ENCODE measurements at places on chromosomes 3 and 15. TPM values are rescaled to one million over a fixed set of nuclear protein-coding genes. Genes with fewer than 3 reads are reported as not detected.

GHSR gene
- not detected for total RNA-seq

PARP6 gene
- 26.5 TPM for total RNA-seq

SLC27A2 gene
- not detected for total RNA-seq

GALNT15 gene
- 222 TPM for total RNA-seq

ZNF662 gene
- 7.7 TPM for total RNA-seq

TTLL13 gene
- not detected for total RNA-seq

GABPB1 gene
- 10.9 TPM for total RNA-seq

RHOV gene
- total RNA-seq: not detected

- H3K27ac ChIP-seq: no peak overlapping the region
- H3K4me3 ChIP-seq: peak overlapping the region; percentile 61
- no peaks in the 10 kb centered on the region for H3K36me3 ChIP-seq
Observed at GRCh38 chr3:139540651-139541531, 1.3 kb upstream of the RBP1 start.

GRCh38 chr3:149613988-149614387 lies 43.8 kb downstream of the WWTR1 start:
- H3K27me3 ChIP-seq: no peaks in the 10 kb centered on the region
- H3K27ac ChIP-seq: peak overlapping the region; percentile 59
- no peak for DNase-seq
- H3K36me3 ChIP-seq: no peaks in the 10 kb centered on the region
- no peak overlapping the region for H3K4me3 ChIP-seq
- peaks cover 9% of the 10 kb centered on the region for H3K4me1 ChIP-seq

DNA sequence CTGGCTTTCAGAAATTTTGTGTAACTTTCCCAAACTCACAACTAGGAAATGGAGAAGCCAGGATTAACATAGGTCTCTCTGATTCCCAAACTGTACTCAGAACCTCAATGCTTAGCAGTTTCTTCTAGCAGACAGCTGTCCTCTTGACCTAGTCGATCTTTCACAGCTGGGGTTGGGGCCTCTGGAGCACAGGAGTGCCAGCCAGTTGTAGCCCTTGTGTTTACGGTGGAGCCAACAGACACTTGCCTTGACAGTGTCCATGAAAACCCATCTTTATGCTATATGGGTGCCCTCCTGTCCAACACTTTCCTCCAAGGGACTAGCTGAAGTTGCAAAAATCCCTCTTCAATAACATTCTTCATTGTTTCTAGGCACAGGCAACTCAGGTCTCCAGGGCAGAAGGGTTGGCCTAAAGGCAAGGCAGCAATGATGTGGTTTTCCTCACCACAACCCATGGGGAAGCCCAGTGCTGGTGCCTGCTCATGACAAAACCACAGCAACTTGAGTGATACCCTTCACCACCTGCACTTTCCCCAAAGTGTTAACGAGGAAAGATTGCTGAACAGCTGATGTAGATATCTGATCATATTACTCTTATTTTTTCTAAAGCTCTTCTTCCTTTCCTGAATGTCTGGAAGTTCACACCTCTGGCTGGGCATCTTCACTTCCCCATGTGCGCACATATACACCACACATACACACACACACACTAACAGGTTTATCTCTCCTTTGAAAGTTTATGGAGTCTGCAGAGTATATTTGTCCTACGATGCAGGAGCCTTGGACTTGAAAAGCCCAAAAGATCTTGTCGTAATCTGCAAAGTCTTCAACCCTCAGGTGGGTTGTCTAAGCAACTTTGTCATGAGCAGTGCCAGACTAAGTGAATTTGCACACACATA lies 11.0 kb upstream of the KNG1 start:
- H3K27ac ChIP-seq: no peak overlapping the region
- no peaks in the 10 kb centered on the region for H3K36me3 ChIP-seq
- H3K27me3 ChIP-seq: no peaks in the 10 kb centered on the region
- H3K4me3 ChIP-seq: no peak overlapping the region
- no peaks in the 10 kb centered on the region for H3K4me1 ChIP-seq

DNA sequence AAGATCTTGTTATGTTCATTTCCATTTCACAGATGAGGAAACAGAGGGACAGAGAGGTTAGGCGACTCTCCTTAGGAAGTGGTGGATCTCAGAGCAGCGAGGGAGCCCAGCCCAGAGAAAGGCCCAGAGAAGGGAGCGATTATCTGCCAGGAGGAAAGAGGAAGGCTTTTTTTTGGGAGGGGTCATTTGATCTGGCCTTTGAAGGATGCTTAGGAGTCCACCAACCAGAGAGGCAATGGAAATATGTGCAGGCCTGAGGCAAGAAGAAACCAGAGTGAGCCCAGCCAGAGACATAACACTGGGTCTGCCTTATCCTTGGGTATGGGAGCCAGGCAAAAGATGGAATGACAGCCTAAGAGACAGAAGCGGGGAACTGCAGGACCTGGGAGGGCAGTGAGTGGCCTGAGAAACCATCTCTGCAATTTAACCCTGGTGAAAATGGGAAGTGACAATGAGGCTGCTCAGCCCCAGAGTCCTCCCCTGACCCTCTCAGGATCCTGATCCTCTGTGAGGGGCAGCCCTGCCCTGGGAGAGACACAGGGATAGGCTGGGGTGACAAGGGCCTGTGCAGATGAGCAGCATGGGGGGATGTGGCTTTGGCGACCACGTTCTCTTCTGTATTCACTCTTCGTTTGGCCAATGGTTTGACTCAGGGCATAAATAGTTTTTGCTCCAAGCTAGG lies 163.2 kb downstream of the WNT7A start:
- no peak overlapping the region for H3K4me3 ChIP-seq
- no peak overlapping the region for H3K27ac ChIP-seq
- no peaks in the 10 kb centered on the region for H3K36me3 ChIP-seq
- peak; percentile 28 for DNase-seq
- H3K4me1 ChIP-seq: no peaks in the 10 kb centered on the region

GRCh38 chr15:45670511-45670910 lies 35.7 kb downstream of the SQOR start:
- H3K27me3 ChIP-seq: no peaks in the 10 kb centered on the region
- H3K4me3 ChIP-seq: no peak overlapping the region
- no peaks in the 10 kb centered on the region for H3K4me1 ChIP-seq
- DNase-seq: no peak
- peaks cover 51% of the 10 kb centered on the region for H3K36me3 ChIP-seq
- H3K27ac ChIP-seq: no peak overlapping the region

GRCh38 chr3:134354612-134355251 lies 19.5 kb downstream of the AMOTL2 start:
- peaks cover 57% of the 10 kb centered on the region for H3K4me1 ChIP-seq
- H3K27me3 ChIP-seq: no peaks in the 10 kb centered on the region
- peak overlapping the region; percentile 92 for H3K27ac ChIP-seq
- DNase-seq: no peak
- peaks cover 48% of the 10 kb centered on the region for H3K36me3 ChIP-seq

DNA sequence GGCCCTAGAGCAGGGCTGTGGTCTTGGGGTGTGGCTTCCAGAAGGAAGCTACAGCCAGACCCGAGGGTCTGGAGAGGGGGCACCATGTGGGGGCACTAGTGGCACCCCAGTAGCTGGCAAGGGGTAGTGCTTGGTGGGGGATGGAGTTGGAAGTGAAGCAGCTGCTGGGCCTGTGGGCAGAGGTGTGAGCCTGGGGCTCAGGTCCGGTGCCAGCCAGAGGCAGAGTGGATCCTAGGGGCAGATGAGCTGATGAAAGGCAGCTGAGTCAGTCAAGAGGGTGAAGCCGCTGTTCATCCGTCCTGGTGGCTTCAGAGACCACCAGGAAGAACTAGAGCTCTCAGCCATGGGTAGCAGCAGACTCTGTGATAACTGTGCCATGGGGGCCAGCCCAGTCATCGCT lies 172.6 kb downstream of the TBC1D2B start:
- H3K27ac ChIP-seq: no peak overlapping the region
- DNase-seq: peak; percentile 44
- H3K4me3 ChIP-seq: no peak overlapping the region
- H3K27me3 ChIP-seq: no peaks in the 10 kb centered on the region

DNA sequence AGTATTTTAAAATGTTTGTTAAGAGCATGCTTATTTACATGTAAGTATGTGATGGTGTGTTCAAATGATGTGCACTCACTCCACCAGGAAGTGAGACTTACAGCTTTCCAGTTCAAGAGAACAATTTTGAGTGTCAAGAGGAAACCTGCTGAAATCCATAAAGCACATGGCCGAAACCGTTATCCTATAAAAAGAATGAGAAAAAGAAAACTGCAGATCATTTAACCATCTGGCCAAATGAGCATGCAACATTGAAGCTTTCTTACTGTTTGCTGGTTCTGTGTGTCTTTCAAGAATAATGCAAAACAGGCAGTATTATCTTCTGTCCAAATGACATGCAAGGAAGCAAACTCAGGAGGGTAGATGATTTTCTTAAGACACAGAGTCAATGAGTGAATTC lies 26.3 kb downstream of the GABRR3 start:
- no peak overlapping the region for H3K4me3 ChIP-seq
- no peak overlapping the region for H3K27ac ChIP-seq
- no peaks in the 10 kb centered on the region for H3K36me3 ChIP-seq
- no peak for DNase-seq

GRCh38 chr3:31057891-31058290 lies 163.4 kb upstream of the GADL1 start:
- no peak overlapping the region for H3K27ac ChIP-seq
- H3K4me3 ChIP-seq: no peak overlapping the region
- H3K27me3 ChIP-seq: no peaks in the 10 kb centered on the region
- H3K36me3 ChIP-seq: no peaks in the 10 kb centered on the region
- H3K4me1 ChIP-seq: no peaks in the 10 kb centered on the region

Measured in ascending aorta (tissue), 2 donors.